Breast epithelium (tissue), 4 donors: ENCODE measurements at places on chromosomes 4 and X. TPM values are rescaled to one million over a fixed set of nuclear protein-coding genes. Genes with fewer than 3 reads are reported as not detected.
A peak's percentile ranks its signal among the peaks of the same experiment; 100 is the strongest.

Gene KDM6A
- total RNA-seq: 109 TPM

Gene NRK
- total RNA-seq: 0.16 TPM

Gene ZNF157
- total RNA-seq: 0.33 TPM

- DNase-seq: no peak
Observed at GRCh38 chr4:182655340-182655739, 261.8 kb downstream of the DCTD start.

Gene KLF8
- total RNA-seq: 25.4 TPM

GRCh38 chr4:138804711-138805110, 210.9 kb upstream of the NOCT start:
- no peak for DNase-seq

GRCh38 chrX:40468033-40468846, 112.5 kb upstream of the ATP6AP2 start:
- no peak for DNase-seq

Gene ATP2B3
- total RNA-seq: not detected

- no peak for DNase-seq
Observed at GRCh38 chr4:40121515-40121914, 64.9 kb downstream of the N4BP2 start.

GRCh38 chrX:42783451-42783850, 5.5 kb upstream of the PPP1R2C start:
- no peak for DNase-seq

Gene CYTL1
- 0.66 TPM for total RNA-seq

DNA sequence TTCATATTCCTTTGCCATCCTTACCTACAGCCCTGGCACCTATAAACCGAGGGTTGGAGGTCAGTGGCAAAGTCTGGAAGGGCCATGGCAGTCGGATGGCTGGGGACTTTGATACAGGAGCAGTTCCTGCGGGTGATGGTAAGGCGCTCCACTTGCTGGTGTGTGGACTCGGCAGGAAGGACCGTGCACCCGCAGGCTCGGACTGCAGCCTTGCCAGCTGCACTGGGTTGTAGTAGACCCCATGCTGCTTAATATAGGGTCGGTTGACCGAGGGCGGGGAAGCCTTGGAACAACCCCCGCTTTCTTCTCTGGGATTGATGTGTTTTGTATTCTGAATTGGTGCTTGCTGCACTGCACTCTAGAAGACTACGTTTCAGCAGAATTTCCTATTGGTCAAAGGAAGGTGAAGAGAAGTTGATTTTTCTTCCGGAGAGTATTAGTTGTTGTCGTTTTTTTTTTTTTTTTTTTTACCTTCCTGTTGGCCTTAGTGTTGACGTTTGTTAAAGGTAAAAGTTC, 638 bp downstream of the BLTP1 start:
- peak; percentile 24 for DNase-seq

DNA sequence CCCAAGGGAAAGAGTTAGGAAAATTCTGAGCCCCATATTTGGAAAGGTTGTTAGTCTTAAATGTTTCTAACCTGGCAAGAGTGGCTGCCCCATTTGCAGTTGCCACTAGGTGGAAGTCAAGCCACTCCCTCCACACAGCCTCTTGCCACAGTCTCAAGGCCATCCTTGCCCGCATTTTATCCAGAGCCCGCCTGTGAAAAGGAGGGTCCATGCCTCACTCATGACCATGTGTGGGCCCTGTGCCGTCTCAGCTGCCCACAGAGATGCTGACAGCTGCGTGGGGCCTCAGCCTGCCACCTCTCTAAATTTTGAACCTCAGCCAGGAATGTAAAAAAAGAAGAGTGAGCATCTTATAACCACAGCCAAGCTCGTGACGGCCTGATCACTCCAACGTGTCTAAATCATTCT, 201.5 kb upstream of the FAM241A start:
- DNase-seq: no peak

DNA sequence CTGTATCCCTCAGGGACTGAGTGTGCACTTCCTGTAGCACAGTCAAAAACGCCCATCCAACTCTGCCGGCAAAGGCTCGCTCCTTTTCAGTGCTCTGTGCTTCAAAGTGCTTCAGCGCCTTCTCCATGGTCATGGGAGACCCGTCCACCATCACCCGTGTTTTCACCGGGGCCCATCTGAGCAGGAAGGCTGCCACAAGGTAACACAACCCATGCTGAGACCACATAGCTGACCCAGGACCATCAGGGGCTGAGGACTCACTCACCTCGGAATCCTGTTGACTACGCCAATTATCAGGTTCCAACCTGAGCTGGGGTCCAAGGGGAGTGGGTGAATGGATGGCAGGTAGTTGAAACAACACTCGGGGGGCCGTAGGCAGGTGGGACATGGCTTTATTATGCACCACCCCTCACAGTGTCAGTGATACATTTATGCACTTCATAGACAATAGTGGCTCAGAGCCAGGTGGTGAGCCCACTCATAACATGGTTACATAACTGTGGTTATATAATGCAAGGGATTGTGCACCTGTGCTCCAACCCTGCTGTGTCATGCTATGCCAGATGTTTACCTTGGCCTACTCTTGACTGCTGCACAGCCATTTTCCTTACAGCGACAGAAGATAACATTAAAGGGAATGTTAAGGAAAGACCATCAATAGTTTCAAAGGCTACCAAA, 227.8 kb downstream of the ADGRL3 start:
- no peak for DNase-seq
